ENCODE measurements at places on chromosomes 13 and 19.
A peak's percentile ranks its signal among the peaks of the same experiment; 100 is the strongest.

DNA sequence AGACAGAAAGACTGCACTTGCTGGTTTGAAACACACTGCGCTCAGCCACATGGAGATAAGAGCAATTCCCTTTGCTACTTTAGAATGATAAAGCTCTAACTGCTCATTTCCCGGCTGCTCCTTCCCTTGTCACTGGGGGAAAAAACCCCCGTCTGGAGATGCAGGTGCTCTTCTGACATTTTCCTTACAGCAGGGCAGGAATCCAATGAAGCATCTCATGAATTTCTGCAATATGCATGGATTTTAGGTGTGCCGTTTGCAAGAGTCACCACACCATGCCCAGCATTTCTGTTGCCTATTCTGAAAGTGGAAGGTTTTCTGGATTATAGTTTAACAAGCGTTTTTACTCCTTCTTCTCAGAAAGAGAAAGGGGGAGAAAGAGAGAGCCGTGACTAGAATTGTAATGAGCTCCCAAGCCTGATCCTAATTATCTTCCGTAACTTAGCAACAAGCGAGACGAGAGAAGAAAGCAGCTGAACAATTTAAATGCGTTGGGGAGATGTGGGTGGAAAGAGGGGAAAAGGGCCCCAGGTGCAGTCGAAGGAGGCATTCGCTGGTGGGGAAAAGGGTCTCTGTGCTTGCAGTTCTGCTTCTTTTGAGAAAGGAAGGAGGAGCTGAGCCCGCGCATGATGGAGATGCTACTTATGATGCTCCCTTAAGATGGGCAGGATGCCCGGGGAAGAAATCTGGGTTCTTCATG, 76.6 kb upstream of the SPATA13 start:
- DNase-seq = no peak

DNA sequence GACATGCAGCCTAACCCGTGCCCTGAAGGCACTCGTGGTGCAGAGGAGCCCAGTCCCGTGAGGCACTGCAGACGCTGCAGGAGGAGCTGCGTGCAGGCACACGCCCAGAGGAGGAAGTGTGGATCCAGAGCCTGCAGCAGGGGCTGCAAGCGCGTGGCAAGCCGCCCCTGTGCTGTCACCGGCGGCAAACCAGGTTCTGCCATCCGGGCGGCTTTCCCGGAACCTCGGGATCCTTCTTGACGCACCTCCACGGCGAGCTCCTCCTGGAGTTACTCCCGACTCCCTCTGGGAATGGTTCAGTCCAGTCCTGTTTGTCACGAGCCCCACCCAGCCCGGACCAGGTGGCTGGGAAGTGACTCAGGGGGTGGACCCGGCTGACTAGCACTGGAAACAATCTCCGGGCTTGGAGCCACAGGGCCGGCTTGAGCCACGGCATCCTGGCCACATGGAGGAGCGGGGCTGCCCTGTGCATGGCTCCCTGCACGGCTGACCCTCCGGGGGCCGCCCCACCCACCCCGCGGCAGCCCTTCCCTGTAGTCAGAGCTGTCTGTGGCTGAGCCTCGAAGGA, 10.2 kb downstream of the DPP9 start:
- no peak for DNase-seq

DNA sequence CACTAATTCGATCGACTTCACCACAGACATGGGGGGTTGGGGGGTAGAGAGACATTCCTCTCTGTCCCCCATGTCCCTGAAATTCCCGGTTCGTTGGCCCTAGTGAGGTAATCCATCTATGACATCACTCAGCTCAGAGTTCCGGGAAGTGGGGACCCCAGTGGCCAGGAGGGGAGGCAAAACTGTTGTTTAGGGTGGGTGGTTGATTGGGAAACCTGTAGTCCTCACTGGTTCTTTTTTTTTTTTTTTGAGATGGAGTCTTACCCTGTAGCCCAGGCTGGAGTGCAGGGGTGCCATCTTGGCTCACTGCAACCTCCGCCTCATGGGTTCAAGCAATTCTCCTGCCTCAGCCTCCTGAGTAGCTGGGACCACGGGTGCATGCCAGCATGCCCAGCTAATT, at the start of gene ARRDC5:
ARRDC5 (minus strand) TSS at position 101 of the 400 bp plus-strand sequence; CDS start at position 30, 71 bp downstream.
- no peak for DNase-seq

DNA sequence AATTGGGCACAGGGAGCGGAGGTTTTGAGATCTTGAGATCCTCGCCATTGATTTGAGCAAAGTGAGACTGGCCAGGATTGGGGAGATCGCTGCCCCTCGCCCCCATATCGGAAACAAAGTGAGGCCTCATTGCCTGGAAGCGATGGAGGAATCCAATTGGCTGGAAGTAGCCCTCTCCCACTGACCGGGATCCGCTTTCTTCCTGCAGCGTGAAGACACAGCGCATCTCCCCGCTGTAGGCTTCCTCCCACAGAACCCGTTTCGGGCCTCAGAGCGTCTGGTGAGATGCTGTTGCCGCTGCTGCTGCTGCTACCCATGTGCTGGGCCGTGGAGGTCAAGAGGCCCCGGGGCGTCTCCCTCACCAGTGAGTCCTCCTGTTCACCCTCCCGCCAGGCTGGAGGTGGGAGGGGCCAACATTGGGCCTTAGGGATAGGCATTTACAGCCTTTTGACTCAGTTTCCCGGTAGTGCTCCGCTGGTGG, 438 bp downstream of the PRKCSH start:
- no peak for DNase-seq

DNA sequence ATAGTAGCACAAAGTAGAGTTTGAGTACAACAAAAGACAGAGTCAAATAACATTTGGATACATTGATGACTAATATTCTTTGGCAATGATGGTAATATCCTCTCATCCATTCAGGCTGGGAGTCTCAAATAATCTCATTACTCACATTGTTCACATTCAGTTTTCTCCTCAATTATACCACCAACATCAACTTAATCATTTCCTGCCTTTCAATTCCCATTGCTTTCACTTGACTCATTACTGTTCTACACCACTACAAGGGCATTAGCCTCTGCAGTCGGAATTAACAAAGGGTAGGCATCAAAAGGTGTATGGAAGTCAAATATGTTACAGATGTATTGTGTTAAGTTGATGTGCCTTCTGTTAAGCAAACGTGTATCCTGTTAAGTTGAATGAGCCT, 518.4 kb upstream of the SLITRK1 start:
- DNase-seq = no peak

DNA sequence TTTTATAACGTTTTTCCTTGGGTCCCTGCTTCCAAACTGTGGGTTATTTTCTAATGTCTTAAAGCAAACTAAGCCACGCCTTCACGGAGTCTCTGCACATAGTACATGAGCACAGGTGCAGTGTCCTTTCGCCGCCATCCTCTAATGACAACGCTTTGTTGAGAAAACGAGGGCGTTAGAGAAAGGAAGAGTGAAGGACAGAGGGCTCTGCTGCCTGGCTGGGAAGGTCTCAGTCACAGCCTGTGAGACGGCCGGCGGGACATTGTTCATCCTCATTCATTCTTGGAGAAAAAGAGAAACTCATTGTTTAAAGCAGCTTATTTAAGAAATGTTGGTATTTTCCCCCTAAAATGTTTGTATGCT, 9.5 kb downstream of the IL17D start:
- DNase-seq = no peak

DNA sequence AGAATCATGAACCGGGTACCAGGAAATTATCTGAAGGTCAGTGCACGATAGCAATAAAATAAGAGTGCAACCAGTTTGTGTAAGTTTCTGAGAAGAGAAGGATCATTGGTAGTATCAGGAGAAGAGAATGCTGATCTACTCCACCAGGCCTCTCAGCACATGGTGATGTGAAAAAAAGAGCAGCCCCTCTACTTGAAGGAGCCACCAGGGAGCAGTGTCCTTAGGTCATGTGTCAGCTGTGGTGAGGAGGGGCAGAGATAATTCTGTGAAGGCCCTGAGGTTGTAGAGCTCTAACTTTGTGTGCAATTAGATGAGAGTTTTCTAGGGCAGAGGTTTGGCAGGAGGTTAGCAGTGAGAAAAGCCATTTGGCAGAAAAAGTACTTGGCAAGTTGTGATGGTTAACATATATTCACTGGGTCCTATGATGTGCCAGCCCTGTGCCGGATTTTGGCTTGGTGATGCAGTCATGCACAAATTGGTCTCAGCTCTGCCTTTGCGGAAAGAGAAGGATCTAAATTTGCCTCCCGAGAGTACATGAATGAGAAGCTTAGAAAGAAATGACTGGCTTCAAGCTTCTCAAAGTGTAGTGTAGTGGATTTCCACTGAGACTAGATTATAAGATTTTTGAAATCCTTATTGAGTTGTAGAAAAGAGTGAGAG, 19.2 kb upstream of the ZC3H13 start:
- DNase-seq = no peak

DNA sequence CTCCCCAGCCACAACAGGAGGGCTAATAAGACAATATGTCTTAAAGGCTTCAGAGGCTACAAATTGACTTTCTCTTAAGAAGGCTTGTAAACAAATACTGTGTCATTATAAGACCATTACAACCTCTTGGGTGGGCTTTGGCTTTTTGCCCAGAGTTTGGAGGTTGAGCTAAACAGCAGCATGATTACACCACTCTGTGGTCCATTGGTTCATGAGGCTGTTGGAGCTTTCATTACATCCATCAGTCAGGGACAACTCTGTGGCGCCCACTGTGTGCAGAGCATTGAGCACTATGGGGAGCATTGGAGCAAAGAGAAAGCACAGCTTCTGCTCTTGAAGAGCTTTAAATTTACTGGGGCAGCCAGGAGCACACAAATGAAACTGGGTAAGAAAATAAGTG, 75.9 kb downstream of the TNFSF11 start:
- no peak for DNase-seq

DNA sequence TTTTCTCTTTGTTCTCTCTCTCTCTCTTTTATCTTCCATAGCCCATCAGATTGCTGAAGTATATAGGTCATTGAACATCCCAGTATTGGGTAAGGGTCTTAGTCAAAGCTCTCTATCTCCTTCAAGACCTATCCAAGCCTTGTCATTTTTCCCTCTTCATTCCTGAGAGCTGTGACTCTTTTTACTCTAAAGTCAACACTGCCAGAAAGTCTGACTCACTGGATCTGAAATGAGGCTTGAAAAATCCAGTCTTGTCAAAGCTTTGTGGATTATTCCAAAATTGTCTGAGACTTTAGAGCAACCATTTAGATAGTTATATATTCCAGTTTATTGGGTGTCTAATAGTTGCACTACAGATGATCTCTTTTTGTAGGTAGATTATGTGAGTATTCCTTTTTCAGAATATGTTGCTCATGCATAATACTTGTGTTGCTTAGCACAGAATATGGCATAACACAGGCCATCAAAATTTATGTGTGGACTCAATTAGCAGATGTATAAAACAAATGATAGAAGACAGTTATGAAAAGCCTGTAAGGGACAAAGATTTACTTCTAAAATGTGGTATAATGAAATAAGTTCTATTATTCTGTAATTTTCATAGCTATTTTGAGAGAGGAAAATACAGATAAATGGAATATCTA, 389.3 kb upstream of the PCDH9 start:
- no peak for DNase-seq

DNA sequence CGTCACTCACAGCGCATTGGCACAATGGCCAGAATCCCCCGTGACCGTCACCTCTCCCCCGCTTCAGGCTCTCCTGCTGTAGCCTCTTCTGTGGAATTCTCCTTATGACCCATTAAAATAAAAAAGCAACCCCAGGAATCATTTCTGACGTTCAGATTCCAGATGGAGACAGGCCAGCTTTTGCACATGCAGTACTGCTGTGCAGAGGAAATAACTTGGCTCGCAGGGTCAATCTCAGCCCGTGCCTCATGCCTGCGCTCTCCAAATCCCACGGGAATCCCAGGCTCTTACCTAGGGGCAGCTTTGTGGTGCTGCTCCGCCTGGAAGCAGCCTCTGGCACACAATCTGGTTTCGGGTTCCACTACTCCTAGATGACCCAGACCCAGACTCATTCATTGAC, 32.7 kb upstream of the SOX1 start:
- no peak for DNase-seq

DNA sequence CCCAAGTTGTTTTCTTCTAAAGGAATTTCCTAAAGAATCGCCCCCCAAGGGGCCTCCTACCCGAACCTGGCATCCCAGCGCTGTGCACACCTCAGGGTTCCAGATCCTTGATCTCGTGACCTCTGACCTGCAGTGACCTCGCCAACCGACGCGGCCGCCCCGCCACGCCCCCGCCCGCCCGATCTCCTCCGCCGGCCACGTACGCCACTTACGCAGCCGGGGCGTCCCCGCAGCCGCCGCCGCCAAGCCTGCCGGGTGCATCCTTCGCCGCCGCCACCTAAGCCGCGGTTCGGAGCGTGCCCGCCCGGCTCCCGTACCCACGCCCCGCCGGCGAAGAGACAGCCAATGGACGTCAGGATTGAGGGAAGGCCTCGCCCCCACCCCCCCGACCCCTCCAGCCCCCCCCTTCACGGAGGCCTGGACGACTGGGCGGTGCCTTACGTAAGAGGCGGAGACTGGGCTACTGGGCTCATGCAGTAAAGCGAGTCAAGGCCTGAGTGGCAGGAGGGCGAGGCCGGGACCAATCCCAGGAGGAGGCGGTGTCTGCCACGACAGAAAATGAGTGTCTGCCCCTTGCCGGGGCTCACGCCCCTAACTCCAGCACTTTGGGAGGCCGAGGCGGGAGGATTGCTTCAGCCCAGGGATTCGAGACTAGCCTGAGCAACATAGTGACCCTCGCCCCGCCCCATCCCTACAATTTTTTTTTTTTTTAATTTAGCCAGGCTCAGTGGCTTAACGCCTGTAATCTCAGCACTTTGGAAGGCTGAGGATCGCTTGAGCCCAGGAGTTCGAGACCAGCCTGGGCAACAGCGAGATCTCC, at the start of gene YIF1B:
YIF1B (minus strand) TSS at position 291 of the 820 bp plus-strand sequence; CDS start at position 261, 30 bp downstream.
- peak; percentile 97 for DNase-seq

DNA sequence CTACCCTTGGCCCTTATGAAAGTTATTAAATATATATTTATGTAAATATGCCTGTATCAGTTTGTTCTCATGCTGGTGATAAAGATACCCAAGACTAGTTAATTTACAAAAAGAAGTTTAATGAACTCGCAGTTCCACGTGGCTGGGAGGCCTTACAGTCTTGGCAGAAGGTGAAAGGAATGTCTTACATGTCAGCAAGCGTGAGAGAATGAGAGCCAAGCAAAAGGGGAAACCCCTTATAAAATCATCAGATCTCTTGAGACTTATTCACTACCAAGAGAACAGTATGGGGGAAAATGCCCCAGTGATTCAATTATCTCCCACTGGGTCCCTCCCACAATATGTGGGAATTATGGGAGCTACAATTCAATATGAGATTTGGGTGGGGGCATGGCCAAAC, 506.0 kb upstream of the ATXN8OS start:
- no peak for DNase-seq

DNA sequence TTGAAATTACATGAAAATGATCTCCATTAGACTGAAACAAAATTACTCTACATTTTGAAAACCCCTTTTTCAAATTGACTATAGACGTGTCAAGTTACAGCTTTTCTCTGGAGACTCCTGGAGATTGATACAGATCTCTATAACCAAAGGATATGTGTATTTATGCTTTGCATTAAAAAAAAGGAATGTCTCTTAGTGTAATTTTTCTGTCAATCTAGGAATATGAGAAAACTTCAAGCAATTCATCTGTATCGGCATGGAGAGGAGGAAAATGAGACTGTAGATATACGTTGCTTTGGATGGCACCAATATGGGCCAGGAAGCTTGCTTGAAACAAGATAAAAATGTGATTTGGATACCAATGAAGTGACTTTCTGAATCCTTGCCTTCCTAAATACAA, 286.6 kb downstream of the PCDH9 start:
- DNase-seq = no peak

Data from HEK293T (cell line).